ENCODE measurements at places on chromosomes 5 and 9.

GRCh38 chr9:137478962-137479861, 20.1 kb upstream of the NSMF start:
- DNase-seq = no peak

- DNase-seq = no peak
Observed at GRCh38 chr5:95712347-95712958, 18.7 kb upstream of the RHOBTB3 start.

DNA sequence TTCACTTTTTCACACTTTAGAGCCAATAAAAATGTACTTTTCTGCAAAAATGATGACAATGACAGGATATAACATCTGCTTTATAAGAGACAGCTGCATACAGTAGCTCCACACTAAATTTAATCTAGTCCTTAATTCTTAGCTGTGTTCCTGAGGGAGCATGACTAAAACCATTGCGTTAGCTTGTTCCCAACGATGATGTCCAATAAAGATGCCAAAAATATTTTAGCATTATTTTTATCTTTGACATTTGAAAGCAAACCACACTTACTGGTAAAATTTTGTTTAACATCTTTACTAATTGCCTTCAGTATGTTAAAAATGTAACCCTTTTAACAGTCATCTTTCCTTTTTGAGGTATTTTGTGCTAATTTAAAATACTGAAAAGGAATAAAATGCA, 382.7 kb downstream of the CHSY3 start:
- no peak for DNase-seq

DNA sequence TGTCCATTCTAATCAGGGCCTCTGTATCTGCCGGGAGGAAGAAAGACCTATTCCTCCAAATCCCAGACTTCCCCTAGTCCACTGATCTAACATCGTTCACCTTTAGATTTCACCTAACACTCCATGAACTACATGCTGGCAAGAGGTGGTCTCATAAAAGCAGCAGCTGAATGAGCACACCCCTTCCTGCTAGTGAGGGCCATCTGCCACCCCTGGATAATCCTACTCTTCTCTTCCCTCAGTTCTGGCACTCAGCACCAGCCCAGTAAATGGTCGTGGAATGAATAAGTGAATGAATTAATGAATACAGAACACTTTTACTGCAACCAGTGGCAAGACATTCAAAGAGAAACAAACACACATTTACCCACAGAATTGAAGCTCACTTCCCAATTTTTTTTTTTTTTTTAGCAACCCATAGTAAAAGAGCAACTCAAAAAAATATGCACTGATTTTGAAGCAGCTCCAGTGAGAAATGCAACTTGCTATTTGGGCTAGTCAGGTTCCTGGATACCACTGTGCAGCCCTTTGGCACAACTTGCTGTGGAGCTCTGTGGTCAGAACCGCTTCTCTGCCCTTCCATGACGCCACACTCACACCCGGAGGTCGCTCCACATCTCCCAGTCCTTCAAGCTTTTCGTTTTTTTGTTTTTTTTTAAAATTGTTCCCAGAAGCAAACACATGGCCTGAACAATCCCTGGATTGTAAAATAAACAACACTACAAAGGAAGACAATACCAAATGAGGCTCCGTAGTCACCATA, 6.2 kb downstream of the RNF183 start:
- DNase-seq = no peak

DNA sequence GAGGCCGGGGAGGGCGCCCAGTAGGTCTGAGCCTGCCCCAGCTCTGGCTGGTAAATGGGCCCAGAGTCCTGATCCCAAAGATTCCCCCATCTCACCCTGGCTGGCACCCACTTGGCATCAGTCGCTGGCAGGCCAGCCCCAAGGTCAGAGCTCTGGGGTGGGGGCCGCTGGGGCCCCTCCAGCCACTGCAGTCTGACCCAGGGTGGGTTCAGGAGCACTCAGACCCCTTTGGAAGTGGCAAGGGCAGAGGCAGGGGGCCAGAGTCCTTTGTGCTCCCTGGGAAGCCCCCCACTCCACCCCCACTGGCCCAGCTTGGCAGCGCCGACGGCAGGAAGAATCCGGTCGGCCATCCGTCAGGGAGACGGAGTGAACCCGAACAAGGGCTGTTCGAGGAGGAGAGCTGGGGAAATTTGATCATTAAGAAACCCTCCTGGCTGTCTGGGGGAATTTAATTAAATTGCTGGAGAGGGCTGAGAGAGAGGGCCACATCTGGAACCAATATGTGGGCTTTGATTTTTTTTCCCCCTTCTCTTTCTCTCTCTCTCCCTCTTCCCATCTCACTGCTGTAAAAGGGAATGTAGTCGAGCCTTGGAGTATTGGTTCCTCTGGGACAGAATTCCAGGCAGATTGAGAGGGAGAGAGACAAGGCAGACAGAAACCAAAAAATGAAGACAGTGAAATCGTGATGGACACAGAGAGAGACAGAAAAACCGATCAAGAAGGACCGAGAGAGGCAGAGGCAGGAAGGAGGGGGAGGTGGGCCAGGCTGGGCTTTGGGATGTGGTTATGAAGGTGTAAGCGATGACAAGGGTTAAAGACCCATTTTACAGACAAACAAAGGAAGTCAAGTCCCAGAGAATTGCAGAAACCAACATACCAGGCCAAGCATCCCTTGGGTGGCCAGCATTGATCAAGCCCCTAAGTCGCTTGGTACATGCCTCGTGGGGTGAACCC, 8.1 kb upstream of the ASB6 start:
- DNase-seq = no peak

GRCh38 chr9:136552117-136552703, 6.4 kb upstream of the NOTCH1 start:
- DNase-seq = peak; percentile 54

GRCh38 chr9:91117474-91117891, 244.2 kb downstream of the AUH start:
- no peak for DNase-seq

DNA sequence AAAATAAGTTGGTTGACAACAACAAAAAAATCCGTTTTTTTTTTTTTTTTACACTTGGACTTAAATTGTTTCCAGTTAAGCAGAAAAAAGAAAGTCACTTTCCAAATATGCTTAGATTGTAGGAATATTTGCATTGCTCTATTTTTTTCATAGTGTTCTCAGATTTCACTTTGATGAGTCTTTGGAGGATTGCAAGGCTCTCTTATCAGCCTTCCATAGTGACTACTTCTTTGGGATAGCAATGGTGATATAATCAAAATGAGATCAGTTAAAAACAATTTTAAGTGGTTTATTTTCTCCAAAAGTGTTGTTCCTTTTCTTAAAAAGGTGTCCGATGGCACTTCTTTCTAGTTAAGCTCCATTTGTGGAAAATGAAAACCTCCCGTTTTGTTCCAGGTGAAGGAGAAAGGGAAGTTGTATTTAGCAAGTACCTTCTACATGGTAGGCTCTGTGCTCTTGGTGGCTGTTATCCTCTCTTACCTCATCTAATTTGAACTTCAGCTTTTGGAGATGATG, 3.9 kb downstream of the RASGRF2 start:
- DNase-seq = no peak

- no peak for DNase-seq
Observed at GRCh38 chr5:1892211-1892610, 9.5 kb upstream of the IRX4 start.

GRCh38 chr5:134103397-134103796, 11.1 kb upstream of the TCF7 start:
- no peak for DNase-seq

- DNase-seq = no peak
Observed at GRCh38 chr5:171581781-171582180, 162.3 kb downstream of the FGF18 start.

- no peak for DNase-seq
Observed at GRCh38 chr5:156327296-156327695, 332 bp downstream of the SGCD start.

DNA sequence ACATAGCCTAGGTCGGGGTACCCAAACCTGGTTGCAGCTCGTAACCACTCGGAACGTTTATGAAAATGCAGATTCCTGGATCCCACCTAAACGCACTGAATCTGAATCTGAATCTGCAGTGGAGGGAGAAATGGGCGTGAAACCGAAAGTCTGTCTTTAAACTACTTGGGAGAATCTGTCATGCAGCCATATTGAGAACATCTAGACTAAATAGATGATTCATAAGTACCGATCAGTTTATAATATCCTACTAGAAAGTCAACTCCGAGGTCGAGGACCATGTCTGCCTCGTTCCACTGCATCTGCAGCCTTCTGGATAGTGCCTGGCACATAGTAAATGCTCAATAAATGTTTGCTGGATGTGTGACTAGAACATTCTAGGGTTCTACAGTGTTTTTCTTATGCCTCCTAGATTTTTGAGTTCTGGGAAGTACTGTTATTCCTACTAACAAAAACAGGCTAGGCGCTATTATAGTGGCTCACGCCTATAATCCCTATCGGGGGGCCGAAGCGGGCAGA, 632 bp downstream of the COQ4 start:
- DNase-seq = no peak

DNA sequence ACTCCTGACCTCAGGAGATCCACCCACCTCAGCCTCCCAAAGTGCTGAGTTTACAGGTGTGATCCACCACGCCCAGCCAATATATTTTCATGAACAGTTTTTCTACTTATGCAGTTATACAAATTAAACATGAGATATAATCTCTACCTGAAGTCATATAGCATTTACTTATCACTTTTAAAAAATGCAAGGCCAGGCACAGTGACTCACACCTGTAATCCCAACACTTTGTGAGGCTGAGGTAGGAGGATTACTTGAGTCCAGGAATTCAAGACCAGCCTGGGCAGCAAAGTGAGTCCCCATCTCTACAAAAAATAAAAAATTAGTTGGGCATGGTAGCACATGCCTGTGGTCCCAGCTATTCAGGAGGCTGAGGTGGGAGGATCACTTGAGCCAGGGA, 164.7 kb upstream of the LHFPL2 start:
- no peak for DNase-seq

DNA sequence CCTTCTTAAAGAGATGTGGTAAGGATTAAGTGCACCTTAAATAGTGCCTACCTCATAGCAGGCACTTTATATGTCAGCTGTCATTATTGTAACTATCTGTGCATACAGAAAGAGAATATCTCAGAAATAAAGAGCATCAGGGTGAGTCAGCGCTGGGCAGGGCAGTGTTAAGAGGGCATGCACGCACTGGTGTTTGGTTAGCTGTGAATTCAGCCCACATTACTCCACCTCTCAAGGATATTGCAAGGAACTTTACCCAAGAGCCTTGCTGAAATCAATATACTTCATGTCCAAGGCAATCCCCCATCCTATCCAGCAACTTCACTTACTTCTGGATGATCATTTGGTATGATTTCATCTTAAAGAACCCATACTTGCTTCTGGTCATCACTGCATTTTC, 300.9 kb downstream of the NTRK2 start:
- DNase-seq = no peak

- peak; percentile 49 for DNase-seq
Observed at GRCh38 chr5:96687812-96688453, 25.8 kb downstream of the CAST start.

- DNase-seq = peak; percentile 91
Observed at GRCh38 chr9:91817493-91818224, 132.4 kb downstream of the ROR2 start.

GRCh38 chr5:58201922-58202648, 257.8 kb downstream of the PLK2 start:
- DNase-seq = no peak

- DNase-seq = no peak
Observed at GRCh38 chr5:98163796-98164493, 609.5 kb upstream of the RGMB start.

GRCh38 chr9:96113032-96113431, 188.9 kb downstream of the HSD17B3 start:
- no peak for DNase-seq

GRCh38 chr5:171451421-171451820, 32.0 kb downstream of the FGF18 start:
- DNase-seq = no peak

GRCh38 chr5:92916036-92916435, 665.0 kb downstream of the NR2F1-AS1 start:
- DNase-seq = peak; percentile 20

DNA sequence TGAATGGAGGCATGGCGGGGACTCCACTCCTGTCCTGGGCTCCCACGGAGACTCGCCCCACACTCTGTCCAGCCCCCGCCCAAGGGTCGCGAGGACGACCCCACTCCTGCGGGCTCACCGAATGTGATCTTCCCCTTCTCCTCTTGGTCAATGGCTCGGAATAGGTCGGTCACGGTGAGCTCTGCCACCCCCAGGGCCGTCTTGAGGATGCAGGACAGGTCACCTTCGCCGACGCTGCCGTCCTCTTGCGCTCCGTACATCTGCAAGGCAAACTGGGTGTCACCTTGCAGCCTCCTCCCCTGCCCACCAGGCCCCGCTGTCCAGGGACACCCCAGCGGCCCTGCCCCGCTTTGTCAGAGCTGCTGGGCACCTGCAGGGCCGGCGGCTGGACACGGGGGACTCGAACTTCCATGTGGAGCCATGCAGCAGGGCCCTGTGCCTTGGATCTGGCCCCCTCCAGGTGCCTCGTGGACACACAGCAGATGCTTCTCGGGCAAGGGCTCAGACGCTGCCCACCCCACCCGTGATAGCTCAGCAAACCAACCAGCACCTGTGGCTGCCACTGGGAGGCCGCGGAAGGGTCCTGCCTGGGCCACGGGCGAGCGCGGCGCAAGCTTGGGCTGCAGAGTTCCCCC, 21.5 kb upstream of the SLC6A3 start:
- DNase-seq = no peak

- DNase-seq = no peak
Observed at GRCh38 chr9:34037626-34038025, 11.1 kb downstream of the UBAP2 start.

DNA sequence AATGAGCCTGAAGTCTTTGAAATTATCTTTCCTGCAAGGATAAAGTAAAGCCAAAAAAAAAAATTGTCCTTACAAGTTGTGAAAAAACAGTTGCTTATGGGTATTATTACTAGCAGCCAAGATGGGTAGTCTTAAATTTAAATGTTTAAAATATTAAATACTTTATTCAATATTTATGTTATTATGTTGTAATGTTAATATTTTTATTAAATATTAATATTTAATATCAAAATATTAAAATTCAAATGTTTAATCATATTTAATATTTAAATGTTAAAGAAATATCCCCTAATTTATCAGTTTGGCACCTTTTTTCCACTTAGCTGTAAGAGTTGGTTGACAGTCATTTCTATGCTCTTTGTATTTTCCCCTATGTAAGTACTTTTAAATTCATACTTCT, 86.1 kb downstream of the PCSK5 start:
- DNase-seq = no peak

GRCh38 chr5:37111426-37112382, 137.5 kb downstream of the CPLANE1 start:
- no peak for DNase-seq

DNA sequence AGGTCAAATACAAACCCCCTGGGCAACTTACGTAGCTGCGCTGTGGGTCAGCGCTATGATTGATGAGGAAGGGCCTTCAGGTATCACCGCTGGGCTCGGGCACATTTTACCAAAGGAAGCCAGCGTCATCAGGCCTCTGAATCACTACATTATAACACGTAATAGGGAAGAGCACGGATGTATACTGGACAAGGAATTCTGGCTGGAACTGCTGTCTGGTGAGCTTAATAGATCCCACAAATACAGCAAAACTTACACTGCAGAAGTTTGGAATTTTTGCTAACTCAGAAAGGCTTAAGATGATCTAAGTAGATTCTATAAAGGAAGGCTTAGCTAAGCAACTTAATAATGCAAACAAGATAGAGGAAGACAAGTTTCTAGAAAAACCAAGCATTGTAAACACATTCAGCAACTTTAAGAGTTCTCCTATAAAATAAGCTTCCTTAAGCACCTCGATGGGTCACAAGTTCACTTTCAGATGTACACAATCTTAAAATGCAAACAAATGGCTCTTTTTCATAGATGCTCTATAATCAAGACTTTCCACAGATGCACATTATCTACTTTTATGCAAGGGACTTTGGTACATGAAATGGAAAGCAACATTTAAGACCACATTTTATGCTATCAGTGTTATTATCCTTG, 360.1 kb upstream of the PANK3 start:
- DNase-seq = no peak

- no peak for DNase-seq
Observed at GRCh38 chr9:119801311-119801710, 432.1 kb upstream of the BRINP1 start.

All from fibroblast of the conjunctiva (primary cell).